ENCODE measurements at places on chromosomes 12 and 14.

DNA sequence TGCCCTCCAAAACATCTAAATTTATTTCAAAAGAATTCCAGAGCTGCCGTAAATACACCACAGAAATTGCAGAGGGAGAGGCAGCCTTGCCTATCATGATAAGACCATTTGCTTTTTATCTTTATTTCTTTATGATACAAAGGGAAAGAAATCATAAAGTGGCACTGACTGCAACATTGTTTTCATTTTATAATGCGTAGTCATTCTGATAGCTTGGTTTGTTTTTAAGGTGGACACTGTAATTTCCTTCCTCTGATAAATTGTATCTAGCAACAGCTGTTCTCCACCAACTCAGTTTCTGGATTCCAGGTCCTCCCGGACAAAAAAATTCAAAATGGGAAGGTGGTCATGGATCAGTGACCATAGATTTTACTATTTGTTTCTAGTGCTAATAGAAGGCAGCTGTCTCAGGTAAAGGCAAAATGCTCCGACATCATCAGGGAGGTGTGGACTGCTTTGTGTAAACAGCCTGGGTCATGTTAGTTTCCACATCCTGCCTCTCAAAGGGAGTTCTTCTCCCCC lies 623 bp upstream of the TSPAN8 start:
- DNase-seq = no peak

- no peak for DNase-seq
These were observed 524.4 kb downstream of the MED13L start for GRCh38 chr12:115752913-115753726.

DNA sequence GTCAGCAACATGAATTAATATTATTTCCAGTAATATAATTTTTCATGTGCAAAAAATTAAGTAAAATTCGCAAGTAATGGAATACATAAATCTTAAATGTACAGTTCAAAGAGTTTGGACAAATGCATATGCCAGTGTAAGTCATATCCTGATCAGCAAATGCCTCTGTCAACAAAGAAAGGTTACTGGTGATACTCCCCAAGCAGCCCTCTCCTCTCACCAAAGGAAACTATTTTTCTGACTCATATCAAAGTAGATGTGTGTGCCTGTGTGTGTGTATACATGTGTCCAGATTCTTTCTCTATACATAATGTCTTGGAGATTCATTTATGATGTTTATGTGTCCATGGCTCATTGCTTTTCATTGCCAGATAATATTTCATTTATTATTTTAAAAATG lies 1035.0 kb downstream of the SLC16A7 start:
- DNase-seq = no peak

DNA sequence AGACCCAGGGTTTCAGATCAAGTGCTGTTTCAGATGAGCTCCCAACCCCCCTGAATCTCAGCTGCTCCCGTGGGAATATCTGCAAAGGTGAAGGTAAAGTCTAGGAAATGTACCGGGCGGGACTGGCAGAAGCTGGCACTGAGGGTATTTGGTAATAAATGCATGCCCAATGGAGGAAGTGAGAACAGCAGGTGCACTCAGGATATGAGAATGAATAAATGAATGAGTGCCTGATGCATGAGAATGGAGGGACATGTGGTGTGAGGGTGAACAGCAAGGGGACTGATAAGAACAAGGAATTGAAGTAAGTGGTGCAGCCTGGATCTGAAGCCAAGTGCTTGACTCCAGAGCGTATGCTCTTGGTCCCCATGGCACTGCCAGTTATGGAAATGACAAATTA lies 11.6 kb downstream of the RAPGEF3 start:
- no peak for DNase-seq

DNA sequence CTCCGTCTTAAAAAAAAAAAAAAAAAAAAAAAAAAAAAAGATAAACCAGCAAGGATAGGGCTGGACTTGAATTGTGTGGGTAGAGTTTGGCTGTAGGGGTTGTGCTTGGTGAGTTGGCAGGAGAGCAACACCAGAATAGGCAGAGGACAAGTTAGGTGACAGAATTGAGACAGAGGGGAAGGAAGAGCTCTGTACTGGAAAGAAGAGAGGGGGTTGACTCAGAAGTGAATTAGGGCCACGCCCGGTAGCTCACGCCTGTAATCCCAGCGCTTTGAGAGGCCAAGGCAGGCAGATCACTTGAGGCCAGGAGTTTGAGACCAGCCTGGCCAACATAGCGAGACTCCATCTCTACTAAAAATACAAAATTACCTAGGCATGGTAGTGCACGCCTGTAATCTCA lies 6.1 kb upstream of the TMEM30B start:
- no peak for DNase-seq

DNA sequence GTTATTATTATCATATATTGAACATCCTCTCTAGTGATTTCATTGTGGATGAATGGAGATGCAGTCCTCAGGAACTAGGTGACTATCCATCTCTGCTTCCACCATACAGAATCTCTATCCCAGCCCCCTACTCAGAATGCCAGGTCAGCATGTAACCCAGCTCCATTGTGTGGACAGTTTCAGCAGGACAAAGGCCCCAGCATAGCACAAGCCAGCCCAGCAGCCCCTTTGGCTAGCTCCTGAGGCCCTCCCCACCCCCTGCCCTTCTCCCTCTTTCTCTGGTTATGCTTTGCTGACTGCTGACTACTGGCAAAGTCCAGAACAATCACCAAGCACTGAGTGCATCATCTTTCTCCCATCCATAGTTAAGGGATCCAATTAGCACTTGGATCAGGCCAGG lies 5.8 kb upstream of the SPRYD4 start:
- DNase-seq = no peak

DNA sequence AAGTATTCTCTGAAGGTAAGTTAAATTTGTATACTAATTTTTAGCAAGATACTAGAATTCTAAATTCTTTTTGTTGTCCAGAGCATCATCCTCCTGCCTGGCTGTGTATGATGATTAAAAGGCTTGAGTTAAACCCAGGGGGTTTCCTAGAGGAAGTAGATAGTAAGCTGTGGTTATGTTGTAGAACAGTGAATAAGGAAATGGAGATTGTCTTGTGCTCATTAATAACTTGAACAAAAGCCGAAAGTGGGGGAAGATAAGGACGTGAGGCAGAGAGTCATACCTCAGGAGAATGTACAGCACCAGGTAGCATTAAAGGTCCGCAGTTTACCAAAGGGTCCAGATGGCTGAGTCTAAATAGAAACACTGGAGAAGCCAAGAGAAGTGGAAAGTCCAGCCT lies 42.0 kb downstream of the CKB start:
- DNase-seq = peak; percentile 40

DNA sequence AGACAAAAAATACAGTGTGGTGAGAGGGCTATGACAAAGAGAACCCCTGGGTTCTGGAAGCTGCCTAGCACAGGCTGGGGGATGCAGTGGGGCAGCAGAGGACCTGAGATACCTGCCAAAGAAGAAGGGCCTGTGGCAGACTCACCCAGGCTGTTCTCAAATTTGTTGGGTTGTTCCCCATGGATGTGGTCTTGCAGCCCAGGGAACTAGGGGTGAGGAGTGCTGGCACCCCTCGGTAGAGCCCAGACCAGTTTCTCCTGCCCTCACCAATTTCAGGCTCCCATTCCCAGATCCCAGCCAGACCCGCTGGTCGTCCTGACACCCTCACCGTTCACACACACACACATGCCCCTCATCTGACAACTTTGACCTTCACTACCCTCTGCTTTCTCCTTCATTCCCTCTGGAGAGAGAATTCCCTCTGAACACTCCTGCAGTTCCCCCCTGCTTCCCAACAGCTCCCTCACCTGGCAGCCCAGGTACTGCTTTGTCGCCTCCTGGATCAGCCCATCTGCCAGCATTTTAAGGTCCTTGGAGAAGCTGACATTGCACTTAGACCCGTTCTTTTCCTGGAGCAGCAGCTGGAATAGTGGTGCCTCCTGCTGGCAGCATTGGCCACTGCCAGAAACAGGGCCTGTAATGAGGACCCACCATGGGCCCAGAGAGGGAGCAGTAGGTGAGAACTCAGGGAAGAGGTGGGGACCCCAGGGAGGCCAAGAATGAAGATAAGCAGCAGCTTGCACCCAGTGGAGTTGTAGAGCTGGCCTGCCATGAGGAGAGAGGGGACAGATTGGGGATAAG lies 5.9 kb upstream of the GDF11 start:
- no peak for DNase-seq

DNA sequence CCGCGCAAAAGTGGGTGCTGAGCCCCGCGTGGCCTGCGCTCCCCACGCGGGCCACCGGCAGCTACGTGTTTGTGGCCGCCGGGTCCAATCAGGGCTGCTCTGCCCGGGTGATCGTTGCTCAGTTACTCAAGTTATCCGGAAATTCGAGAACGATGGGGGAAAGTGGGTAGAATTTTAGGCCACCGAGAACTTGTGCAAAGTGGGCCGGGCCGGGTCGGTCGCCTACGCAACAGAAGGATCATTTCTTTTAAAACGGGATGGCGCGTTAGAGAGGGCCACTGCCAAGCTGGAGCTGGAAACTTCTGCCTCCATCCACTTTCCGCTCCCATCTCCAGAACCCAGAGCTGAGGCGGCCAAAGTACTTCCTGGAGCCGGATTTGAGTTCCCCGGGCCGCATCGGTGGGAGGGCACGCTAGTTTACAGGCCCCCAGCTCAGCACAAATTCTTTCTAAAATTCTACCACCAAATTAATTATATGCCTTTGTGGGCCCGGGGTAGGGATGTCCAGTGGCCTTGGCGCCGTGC lies 3.5 kb downstream of the RFX4 start:
- DNase-seq = no peak

DNA sequence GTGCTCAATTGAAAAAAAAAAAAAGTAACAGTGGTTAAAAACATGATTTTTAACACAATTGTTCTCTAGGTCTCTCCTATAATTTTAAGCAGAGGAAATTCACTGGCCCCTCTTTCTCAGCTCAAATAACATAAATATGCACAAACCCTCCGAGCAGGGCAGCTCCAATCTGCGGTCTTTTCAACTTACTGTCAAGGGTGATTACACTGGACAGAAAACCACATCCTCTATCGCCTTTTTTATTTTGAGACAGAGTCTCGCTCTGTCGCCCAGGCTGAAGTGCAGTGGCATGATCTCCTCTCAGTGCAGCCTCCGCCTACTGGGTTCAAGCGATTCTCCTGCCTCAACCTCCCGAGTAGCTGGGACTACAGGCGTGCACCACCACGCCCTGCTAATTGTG lies 16.5 kb upstream of the GABARAPL1 start:
- peak; percentile 25 for DNase-seq

GRCh38 chr14:69615496-69616407 lies 4.4 kb downstream of the SUSD6 start:
- DNase-seq = peak; percentile 92

GRCh38 chr12:27104546-27104945 lies 22.2 kb upstream of the C12orf71 start:
- no peak for DNase-seq

DNA sequence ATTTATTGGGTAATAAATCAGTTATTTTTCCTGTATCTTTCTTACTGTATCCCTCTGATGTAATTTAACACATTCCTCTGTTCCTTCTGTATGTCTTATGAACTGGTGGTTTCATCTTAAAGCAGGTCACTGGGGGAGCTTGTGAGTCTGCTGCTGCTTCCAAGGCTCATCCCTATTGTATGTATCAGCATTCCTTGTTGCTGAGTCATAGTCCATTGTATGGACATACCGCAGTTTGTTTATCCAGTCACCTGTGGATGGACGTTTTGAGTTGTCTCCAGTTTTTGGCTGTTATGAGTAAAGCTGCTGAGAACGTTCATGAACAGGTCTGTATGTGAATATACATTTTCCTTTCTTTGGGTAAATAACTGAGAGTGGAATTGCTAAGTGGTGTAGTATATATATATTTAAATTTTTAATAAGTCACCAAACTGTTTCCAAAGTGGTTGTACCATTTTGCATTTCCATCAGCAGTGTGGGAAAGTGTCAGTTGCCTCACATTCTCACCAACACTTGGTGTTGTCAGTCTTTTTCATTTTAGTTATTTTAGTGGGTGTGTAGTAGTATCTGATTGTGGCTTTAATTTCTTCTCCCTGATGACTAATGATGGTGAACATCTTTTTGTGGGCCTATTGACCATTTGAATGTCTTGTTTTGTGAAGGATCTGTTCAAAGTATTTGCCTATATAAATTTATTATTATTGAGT lies 82.7 kb downstream of the BEGAIN start:
- no peak for DNase-seq

- no peak for DNase-seq
These were observed 98.6 kb upstream of the FAR2 start for GRCh38 chr12:29050503-29050902.

GRCh38 chr12:97760601-97761000 lies 298.0 kb downstream of the RMST start:
- DNase-seq = no peak

GRCh38 chr12:70469221-70469820 lies 103.2 kb downstream of the KCNMB4 start:
- peak; percentile 65 for DNase-seq

GRCh38 chr12:132633901-132634300 lies 15.3 kb downstream of the P2RX2 start:
- no peak for DNase-seq

DNA sequence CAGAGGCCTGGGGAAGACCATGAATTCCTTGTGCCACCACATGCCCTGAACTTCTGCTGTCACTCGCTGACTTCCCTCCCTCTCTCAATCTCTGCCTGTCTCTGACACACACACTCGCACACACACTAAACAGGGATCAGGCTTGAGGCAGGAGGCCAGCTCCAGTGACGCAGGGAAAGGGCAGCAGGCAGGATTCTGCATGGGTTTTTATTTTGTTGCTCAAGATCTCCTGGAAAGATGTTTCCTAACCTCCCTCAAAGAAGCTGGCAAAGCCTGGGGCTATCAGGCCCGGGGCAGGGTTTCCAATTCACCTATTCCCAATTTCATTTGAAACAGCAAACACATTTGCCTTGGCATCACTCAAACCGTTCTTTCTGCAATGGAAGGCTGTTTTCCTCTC lies 27.7 kb upstream of the PEX5 start:
- DNase-seq = no peak

- no peak for DNase-seq
These were observed 236.9 kb upstream of the AMIGO2 start for GRCh38 chr12:47316609-47317049.

DNA sequence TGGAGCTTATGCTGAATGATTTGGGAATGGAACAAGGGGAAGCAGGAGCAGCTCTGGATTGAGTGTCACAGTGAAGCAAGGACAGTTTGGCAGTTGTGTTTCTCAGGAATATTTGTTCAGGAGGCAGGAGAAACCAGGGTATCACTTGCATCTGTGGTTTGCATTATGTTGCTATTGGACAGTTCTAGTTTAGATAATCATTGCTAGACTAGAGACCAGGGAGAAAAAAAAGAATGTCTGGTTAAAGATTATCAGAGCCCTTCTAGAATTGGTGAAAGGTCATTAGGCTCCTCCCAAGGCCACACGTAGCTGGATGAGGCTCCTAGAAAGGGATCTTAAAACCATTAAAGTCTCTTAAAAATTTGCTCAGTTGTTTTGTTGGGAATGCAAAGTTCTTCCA lies 17.0 kb upstream of the SRSF5 start:
- DNase-seq = no peak

Data from GM12864 (cell line).